ENCODE measurements at places on chromosomes 6 and 20.

GRCh38 chr6:138001750-138002349 lies 105.4 kb downstream of the PERP start:
- DNase-seq = peak; percentile 23

DNA sequence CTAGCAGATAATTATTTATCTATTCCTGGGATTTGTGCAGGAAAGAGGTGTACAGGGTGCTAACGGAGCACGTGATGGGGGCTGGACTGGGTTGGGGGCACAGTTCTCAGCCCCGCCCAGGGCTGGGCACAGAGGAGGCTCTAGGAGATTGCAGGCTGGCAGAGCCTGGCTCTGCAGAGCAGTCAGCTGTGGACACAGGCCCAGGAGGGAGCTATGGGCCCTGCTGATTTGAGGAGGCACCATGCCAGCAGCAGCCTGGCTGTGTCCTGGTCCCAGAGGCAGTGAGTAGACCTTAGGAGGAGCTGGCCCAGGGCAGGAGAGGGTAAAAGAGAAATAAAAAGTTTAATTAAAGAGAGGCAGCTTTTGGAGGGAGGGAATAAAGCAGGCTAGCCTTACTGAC lies 19.3 kb downstream of the MAFB start:
- no peak for DNase-seq

GRCh38 chr6:34714663-34715062 lies 18.1 kb upstream of the ILRUN start:
- no peak for DNase-seq

DNA sequence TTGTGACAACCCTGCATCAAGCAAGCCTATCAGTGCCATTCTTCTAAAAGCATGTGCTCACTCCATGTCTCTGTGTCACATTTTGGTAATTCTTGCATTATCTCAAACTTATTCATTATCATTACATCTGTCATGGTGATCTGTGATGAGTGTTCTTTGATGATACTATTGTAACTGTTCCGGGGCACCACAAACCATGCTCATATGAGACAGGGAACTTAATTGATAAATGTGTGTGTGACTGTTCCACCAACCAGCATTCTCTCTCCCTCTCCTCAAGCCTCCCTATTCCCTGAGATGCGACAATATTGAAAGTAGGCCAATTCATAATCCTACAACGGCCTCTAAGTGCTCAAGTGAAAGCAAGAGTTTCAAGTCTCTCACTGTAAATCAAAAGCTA lies 4.0 kb downstream of the HUS1B start:
- no peak for DNase-seq

DNA sequence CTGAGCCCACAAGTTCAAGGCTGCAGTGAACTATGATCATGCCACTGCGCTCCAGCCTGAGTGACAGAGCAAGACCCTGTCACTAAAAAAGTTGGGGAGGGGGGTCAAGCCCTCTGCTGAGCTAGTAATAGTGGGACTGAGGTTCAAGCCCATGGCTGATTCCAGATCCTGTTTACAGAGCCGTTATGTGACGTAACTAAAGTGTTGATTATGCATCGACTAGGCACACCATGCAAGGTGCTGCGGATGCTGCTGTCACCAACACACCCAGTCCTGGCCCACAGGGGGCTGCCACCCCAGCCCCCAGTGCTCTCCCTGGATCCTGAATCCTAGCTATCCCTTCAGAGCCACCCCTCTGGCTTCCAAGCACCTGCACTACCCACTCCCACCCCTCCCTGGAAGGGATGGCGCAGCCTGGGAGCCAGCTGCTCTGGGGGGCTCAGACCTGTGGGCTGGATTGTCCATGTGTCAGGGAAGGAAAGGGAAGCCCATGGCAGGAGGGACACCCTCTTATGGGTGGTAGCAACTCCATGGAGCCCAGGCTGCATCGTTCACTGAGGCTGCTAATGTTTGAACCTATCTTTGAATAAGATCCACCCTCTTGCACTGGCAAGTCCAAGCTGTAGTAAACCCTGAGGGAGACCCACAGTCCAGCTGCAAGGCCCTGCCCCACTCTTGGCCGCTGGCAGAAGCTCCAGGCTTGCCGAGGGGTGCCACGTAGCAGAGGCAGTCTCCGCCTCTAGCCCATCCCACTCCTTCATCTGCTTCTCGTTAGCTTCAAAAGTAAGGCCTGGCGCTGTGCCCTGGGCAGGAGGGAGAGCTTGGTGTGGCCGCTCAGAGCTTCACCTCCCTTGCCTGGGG lies 95.0 kb downstream of the SNX5 start:
- no peak for DNase-seq

DNA sequence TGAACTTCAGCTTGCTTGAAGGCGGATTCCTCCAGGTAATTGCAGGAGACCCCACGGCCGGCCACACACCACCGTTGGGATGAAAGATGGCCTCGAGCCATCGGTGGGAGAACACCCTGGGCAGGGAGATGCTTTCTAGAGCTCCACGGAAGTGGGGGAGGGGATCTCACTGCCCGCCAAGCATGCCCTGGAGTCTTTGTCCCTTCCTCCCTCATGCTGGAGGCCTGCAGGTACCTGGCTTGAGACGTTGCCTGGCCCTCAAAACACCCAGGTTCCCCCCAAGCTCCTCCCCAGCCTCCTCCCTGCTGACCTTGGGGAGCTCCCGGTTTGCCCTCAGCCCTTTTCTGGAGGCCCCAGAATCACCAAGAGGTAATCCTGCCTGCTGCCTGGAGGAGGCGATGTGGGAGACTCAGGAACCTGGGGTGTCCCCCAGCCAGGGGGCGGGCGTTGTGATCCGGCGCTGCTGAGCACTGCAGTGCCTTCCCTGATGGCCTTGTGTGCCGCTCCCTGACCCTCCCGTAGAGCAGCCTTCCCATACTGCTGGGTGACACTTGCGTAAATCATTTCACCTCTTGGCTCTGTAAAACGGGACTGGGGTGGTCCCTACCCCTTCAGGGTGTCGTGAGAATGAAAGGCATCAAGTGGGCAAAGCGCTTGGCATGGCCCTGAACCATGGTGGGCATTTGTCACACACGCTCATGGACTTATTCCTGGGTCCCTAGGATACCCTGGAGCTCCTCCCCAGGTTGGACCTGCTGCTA lies 91.4 kb downstream of the CEBPB start:
- no peak for DNase-seq

All from stimulated activated CD8-positive, alpha-beta memory T cell treated with anti-CD3 and anti-CD28 coated beads, Interleukin-2, amount 100 ng/mL, for 48 hours (primary cell).